Activated CD8-positive, alpha-beta memory T cell treated with anti-CD3 and anti-CD28 coated beads for 48 hours (primary cell): ENCODE measurements at places on chromosomes 4 and X.

- DNase-seq = no peak
Measured at GRCh38 chrX:134365904-134366303, 94.1 kb upstream of the HPRT1 start.

GRCh38 chrX:46759645-46759974, 692 bp upstream of the SLC9A7 start:
- DNase-seq = no peak

GRCh38 chr4:174467107-174467506, 55.2 kb downstream of the HPGD start:
- DNase-seq = no peak

DNA sequence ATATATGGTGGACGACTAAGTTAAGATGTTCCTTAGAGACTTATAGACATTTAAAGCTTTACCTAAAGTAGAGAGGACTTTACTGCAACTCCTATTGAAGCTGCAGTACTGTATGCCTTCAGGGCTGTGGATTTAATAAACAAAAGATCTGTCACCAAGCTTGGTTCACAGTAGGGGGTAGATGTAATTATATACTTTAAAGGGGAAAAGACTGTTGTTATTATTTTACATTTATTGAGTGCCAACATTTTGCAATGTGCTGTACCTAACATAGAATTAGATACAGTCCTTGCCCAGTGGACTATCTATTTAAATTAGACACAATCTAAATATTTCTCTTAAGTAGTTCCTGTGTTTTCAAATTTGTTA, 67.2 kb downstream of the SLIT2 start:
- no peak for DNase-seq

DNA sequence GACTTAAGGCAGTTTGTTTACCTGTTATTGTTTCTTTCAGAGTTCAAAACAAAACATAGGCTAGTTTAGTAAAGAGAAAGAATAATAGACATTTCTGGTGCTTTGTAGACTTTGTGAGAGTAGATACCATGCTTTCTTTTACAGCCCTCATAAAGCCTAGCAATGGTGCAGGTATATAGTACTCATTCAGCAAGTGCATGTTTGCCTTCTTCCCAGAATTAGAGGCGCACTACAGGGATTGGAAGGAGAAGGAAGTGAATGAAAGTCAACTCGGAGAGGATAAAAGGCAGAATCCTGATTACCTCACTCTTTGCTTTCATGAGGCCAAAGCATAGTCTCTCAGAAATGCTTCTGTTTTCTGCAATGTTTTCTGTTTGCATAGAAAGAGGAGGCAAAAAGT, 43.1 kb upstream of the FHDC1 start:
- no peak for DNase-seq

- no peak for DNase-seq
Measured at GRCh38 chrX:114903618-114904017, 113.8 kb downstream of the IL13RA2 start.

- no peak for DNase-seq
Measured at GRCh38 chr4:61294936-61295335, 94.8 kb downstream of the ADGRL3 start.

DNA sequence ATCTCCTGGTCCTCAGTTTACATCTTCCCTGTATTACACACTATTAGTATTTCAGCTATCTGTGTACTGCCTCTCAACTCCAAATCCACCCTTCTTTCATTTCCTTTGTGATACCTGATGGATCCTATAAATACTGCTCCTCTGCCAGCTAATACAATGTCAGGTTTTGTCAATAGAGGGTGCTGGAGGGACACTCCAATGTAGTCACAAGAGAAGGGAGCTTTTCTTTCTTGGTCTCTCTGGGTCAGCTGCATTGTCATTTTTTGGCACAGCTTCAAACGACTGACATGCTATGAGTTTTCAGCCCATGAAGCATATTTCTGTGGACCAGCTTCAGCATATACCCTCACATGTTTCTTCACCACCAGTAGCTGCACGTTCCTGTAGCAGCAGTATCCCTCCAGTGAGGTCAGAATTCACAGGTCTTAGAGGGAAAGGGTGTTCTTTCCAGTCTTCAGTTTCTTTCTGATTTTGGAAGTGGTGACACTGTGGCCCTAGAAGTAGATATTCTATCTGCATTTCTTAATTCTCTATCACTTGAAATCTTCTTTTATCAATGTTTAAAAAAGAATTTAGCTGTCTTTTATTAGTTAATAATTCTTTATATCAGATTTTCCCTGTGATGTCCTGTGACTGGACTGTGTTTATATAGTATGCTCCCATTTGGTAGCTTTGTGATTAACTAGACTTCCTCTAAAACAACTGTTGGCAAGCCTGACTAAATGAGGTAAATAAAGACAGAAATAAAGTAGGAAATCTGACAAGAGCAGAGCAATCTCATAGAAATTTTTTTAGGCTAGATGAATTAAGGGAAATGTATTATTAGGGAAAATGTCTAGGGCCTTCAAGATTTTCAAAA, 60.6 kb downstream of the GABRA2 start:
- DNase-seq = no peak

- DNase-seq = no peak
Measured at GRCh38 chr4:145219090-145219489, 38.7 kb upstream of the OTUD4 start.

GRCh38 chr4:149166876-149167275, 648.8 kb downstream of the IQCM start:
- DNase-seq = no peak

- no peak for DNase-seq
Measured at GRCh38 chr4:77493120-77493752, 112.4 kb upstream of the CXCL13 start.

DNA sequence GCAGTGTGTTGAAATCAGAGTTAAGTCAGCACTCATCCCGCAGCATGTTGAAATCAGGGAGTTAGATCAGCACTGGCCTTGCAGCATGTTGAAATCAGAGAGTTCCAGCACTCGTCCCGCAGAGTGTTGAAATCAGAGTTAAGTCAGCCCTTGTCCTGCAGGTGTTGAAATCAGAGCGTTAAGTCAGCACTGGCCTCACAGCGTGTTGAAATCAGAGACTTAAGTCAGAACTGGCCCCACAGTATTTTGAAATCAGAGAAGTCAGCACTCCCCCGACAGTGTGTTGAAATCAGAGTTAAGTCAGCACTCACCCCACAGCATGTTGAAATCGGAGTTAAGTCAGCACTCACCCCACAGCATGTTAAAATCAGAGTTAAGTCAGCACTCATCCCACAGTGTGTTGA, 10.9 kb upstream of the UVSSA start:
- DNase-seq = no peak

GRCh38 chr4:149500806-149501205, 314.8 kb downstream of the IQCM start:
- DNase-seq = no peak

DNA sequence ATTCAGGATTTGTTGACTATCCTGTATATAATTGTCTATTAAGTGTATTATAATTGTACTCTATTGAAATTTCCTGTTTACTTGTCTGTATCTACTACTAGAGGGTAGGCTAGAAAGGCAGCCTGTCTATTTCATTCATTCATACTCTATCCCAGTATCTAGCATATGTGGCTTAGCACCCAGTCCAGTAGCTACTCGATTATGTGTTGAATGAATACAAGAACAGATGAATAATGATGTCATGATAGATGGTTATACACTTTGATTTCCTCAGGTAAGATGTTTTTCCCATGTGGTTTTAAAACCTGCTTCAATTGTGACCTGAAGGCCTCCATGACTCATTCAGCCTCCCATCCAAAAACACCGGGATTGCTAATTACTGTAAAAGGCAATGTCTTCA, 68.0 kb downstream of the IL21 start:
- DNase-seq = no peak

GRCh38 chrX:135581496-135581895, 61.0 kb downstream of the INTS6L start:
- DNase-seq = no peak

GRCh38 chr4:149993030-149993429, 85.2 kb upstream of the DCLK2 start:
- DNase-seq = no peak

- DNase-seq = no peak
Measured at GRCh38 chr4:11704186-11704830, 275.6 kb upstream of the HS3ST1 start.

DNA sequence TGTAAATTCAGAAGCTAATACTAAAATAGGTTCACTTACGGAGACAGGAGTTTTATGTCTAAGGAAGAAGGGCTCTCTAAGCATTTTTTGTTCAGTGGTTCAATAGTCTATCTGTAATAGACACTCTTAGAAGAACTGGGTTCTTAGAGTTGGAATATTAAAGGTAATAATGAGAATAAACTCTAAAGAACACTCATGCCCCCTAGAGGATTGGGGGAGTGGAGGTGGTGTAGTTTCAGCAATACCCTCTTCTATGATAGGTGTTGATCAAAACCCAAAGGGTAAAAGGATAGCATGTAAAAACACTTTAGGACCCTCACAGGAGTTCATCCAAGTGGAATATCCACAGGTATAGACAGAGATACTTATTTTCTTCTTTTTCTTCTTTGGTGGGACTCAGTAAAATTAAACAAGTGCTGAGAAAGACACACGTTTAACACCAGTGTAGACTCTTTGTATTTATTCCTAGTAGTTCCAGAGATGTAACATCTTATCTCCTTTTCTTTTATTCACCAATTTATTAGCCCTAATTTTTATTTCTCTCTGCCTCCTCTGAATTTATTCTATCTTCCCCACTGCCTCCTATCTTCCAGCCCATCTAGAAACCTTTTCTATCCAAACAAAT, 25.7 kb upstream of the MND1 start:
- no peak for DNase-seq
